H4 (cell line): ENCODE measurements at places on chromosomes 4 and X. TPM values are rescaled to one million over a fixed set of nuclear protein-coding genes. Genes with fewer than 3 reads are reported as not detected.
A peak's percentile ranks its signal among the peaks of the same experiment; 100 is the strongest.

Gene TDO2
- total RNA-seq = 3.2 and 6.2 TPM in 2 replicates

DNA sequence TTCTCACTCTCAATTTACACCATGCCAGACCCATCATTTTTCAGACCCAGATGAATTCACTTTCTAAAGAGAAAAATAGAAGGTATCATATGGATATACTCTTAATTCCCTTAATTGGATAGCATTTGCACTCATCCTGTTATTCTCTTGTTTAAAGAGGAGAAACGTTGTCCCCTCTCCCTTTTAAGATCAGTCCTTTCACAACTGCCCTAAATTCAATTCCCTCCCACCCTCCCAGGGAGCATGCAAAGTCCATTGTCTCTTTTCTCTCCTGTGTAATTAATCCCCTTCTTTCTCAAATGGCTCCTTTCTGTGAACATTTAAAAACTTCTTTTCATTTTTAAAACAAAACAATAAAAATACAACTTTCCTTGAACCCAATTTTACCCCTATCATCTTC lies 124.7 kb upstream of the TLL1 start:
- no peak for DNase-seq

Gene TEX11
- not detected in 2 replicates for total RNA-seq

GRCh38 chrX:11758400-11759171 lies 549 bp downstream of the MSL3 start:
- peak; percentile 78 for DNase-seq

- no peak for DNase-seq
Observed at GRCh38 chr4:153028535-153028934, 92.4 kb downstream of the FHDC1 start.
